Activated CD4-positive, alpha-beta T cell treated with anti-CD3 and anti-CD28 coated beads for 24 hours (primary cell): ENCODE measurements at places on chromosomes 5 and 9.

GRCh38 chr5:42491699-42492098 is 68.5 kb downstream of the GHR start:
- DNase-seq, result no peak

- DNase-seq, result no peak
These were observed 36.1 kb upstream of the PHF2 start for GRCh38 chr9:93540305-93540704.

DNA sequence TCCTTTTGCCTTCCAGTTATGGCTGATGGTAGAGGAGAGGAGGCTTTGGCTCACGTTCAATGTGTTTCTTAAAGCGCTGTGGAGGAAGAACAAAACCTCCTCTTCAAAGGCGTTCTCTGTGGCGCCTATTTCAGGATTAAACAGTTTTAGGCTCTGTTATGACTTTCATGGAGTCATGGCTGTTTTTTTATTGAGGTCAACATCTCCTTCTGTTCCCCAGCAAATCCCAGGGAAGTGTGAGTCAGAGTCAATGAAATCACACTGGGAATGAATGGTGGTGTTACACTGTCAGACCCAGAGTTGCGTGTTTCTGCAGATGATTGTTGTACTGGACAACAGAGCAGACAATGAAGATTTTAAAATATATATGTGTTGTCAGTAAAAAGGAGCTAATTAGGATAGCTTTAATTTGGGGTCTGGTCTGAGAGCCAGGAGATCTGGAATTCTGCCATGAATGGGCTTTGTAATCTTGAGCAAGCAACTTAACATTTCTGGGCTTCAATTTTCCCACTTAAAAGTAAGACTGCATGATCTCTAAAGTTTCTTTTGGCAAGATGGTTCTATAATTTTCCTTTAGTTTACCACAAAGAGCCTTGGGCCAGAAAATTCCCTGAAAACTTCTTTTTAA is 240.7 kb downstream of the CSNK1G3 start:
- no peak for DNase-seq

DNA sequence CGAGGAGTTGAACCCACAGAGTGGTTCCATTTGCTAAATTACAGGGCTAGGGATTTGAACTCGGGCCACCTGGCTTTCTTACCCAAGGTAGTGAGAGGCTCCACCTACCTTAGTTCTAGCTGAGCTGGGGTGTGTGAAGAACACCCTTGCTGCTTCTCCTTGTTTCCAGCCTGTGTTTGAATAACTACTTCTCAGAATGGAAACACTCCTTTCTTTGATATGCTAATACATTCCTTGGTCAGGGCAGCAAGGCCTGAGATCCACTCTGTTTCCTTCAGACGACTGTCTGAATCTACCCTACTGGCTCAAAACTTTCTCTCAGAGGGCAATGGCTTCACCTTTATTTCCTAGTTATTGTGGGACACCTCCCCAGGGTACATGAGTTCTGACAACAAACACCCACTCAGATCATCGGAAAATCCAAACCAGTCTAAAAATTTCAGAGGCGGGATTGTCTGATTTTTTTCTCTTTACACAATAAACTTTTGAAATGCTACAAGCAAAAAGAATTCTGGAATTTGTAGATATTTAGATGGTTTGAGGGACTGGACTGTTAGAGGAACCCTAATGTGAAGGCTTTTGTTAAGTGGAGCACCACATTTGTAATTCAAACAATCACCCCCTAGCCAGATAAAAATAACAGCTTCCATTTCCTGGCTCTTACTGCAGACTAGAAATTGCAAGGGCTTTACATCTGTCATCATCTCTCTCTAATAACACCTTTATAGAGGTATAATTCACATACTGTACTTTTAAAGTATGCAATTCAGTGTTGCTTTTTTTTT is 4.0 kb upstream of the ATP6V1G1 start:
- no peak for DNase-seq

- DNase-seq, result no peak
These were observed 14.1 kb upstream of the SPARC start for GRCh38 chr5:151700820-151701219.

GRCh38 chr5:17075236-17075635 is 139.1 kb upstream of the MYO10 start:
- DNase-seq, result no peak

DNA sequence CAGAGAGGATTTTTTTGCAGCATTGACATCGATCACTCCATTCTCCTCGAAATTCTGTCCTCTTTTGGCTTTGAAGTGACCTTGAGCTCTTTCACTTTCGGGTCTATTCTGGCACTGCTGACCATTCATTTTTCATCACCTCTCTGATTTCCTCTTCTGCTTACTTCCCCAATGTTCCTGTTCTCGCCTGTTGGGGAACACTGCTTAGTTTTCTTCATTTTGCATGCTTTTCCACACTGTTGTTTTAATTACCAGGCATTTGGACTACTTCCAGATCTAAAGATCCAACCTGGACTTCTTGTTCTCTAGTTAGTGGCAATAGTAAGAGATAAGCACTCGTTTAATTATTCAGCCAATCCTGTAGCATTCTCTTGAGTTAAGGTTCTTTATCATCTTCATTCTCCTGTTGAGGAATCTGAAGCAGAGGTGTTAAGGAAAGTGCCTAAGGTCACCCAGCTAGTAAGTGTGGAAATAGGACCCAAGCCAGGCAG is 53.4 kb downstream of the MAN2A1 start:
- DNase-seq, result no peak
